ENCODE measurements at places on chromosomes 12 and 14.

DNA sequence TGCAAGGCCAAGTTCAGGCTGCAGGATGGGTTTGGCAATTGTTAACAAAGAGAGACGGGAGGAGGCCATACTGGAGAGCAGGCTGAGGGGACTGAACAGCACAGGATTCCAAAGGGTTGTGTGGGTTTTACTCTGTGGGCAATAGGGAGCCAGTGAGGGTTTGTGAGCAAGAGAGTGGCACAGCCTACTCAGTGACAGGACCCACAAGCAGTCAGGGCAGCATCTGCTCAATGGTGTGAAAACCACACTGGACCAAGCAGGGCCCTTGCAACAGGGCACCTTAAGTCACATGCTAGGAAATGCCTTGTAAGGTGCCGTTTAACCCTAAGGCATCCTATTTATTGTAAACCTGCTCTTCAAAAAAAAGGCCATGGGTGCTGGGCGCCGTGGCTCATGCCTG lies 22.0 kb downstream of the SYNE3 start:
- DNase-seq, result no peak

DNA sequence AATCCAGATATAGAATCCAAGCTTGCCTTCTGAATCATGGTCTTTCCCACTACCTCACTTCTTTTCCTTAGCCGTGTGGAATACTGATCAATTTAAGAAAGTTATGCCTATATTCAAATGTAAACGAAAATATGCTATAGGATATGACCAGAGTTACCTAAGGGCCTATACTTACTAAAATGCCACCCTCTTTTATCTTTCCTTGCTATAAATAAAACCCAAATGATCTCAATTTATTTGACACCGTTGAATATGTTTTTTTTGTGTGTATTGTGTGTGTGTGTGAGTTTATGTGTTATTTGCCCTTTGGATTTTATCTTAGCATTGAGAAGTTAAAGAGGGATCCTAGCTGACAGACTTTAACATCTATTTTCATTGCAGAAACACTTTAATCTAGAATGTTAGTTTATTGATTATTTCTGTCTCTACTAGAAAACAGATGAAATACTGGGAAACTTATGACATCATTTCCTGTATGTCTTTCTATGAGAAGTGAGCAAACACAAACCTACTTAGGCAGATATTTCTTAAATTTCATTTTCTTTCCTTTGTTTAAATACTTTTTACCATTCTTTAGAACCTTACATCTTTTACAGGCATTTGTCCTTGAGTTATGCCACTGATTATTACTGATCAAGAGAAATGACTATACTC lies 2.0 kb upstream of the TAS2R9 start:
- no peak for DNase-seq

DNA sequence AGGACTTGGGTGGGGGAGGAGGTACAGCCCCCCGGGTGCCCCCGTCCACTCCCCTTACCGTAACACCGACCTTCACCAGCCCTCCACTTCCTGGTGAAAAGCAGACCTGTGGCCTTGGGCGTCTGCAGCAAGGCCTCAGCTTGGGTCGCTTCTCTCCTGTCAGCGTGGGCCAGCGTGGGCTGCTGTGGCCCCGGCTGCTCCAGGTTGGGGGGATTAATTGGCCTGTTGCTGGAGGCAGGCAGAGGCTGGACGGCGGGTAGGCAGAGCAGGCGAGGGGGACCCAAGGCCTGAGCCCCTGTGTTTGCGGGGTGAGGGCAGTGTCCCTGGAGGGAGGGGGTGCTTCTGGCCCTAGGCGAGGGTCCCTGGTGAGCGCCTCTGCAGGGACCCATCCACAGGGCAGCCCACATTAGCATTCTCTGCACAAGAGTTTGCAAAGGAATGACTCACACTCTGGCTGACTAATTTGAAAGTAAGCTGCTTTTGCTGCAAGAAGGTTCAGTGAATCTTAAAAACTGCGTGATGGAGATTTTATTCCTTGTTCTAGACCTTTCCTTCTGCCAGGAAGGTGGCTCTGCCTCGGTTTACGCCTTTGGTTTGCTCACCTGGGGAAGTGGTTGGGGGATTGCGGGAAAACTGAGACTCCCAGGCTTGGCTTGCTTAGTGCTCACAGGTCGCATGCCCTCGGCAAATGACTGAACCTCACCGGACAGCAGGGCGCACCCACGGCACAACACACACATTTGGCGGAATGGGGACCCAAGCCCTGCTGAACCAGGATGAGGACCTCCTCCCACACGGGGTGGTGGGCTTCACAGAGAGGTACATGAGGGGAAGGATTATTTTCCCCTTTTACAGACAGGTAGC lies 37.9 kb upstream of the DLK1 start:
- DNase-seq, result peak; percentile 83

GRCh38 chr12:118398524-118398923 lies 22.2 kb downstream of the SUDS3 start:
- no peak for DNase-seq

- DNase-seq, result no peak
These were observed 21.0 kb upstream of the RIC8B start for GRCh38 chr12:106753526-106753925.

DNA sequence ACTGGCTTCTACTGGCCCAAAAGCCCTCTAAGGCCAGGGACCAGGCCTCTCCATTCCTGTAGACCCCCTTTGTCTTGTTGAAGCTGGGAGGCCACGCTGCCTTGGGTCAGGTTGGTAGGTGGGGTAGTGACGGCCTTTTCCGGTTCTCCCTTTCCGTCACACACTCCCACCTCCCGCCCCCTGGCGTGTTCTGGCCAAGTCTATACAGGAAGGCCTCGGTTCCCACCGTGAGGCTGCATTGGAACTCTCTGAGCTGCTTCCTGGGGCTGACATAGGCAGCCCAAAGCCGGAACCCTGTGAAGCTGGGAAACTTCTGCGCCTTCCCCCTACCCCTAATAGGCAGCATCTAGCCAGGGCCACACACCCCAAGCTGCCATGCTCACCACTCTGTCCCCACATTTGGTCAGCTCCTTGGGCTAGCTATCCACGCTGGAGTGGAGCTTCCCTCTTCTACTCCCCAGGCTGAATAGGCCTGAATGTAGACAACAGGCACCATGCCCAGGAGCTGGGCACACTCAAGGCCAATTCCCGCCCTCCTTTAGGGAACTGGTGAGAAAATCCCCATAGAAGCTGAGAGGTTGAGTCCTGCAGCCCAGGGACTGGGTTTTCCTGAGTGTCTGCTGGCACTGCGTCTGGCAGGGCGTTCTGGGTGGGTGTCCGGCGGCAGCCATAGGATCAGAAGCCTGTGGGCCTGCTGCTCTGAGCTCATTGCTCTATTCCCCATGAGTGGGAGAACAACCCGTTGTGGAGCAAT lies 35.7 kb downstream of the RIN3 start:
- DNase-seq, result no peak

DNA sequence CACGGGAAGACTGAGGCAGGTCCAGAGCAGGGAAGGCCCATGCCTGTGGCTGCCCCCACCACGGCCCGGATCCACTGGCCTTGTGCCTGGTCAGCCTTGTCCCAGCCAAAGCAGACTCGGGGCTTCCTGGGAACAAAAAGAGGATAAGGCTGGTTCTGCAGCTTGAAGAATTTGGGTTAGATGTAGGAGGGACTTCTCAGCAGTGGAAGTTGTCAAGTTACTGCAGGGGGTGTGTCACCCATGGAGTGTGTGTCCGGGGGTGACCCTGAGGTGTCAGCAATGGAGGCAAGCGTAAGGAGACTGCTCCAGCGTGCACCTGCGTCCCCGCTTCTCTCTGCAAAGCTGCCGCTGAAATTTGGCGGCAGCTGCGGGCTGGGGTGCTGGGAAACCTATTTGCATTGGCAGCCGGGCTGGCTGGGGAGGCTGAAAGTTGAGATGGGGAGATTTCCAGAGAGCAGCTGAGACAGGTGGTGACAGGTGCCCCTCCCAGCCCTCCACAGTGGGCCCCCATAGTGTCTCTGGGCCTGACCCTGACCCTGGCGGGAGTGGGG lies 12.5 kb upstream of the TNFAIP2 start:
- DNase-seq, result no peak

DNA sequence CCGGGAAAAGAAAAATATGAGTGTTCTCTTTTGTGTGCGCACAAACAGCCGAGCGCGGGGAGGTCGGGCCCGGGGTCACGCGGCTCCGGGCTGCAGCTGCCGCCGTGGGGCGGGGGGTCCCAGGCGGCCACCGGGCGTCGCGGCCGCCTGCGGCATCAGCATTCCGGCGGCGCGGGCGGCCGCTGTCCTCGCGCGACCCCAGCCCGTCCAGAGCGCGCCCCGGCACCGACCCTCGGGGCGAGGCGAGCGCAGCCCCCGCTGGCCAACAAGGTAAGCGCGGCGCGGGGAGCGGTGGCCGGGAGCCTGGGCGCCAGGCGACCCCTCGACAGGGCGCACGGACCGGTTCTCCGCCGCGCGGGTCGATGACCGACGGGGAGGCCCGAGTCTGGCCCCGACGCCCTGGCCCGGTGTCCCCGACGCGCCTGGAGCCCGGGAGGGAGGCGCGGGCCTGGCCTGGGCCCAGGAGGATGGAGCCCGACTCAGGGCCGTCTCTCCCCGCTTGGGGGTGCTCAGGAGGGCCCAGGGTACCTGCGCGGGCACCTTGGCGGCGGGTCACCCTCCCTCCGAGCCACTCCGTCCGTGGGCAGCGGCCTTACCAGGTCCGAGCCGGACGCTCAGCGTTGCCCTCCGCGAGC lies 103.9 kb upstream of the DIO3 start:
- no peak for DNase-seq

DNA sequence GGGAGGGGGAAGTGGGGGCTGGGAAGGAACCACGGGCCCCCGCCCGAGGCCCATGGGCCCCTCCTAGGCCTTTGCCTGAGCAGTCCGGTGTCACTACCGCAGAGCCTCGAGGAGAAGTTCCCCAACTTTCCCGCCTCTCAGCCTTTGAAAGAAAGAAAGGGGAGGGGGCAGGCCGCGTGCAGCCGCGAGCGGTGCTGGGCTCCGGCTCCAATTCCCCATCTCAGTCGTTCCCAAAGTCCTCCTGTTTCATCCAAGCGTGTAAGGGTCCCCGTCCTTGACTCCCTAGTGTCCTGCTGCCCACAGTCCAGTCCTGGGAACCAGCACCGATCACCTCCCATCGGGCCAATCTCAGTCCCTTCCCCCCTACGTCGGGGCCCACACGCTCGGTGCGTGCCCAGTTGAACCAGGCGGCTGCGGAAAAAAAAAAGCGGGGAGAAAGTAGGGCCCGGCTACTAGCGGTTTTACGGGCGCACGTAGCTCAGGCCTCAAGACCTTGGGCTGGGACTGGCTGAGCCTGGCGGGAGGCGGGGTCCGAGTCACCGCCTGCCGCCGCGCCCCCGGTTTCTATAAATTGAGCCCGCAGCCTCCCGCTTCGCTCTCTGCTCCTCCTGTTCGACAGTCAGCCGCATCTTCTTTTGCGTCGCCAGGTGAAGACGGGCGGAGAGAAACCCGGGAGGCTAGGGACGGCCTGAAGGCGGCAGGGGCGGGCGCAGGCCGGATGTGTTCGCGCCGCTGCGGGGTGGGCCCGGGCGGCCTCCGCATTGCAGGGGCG lies at the start of gene GAPDH:
Gene GAPDH, plus strand, starts transcription at position 595 of the 772 bp plus-strand sequence. CDS start 316 bp downstream, outside the sequence.
- peak; percentile 98 for DNase-seq

DNA sequence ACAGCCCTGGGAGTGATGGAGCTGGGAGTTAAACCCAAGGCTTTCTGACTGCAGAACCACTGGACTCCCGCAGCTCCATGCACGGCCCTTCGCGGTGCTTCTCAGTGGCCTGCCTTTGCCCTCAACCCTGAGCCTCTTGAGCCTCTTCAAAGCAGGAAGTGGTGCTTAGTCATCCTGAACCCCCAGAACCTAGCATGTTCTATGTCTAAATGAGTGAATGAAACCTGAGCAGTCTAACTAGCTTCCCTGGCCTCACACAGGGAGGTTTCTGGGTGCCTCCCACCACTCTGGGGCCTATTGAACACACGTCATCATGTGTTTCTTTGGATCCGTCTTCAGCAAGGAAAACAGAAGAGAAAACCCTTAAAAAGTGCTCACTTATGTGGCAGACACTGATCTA lies 117.9 kb upstream of the SFSWAP start:
- no peak for DNase-seq

DNA sequence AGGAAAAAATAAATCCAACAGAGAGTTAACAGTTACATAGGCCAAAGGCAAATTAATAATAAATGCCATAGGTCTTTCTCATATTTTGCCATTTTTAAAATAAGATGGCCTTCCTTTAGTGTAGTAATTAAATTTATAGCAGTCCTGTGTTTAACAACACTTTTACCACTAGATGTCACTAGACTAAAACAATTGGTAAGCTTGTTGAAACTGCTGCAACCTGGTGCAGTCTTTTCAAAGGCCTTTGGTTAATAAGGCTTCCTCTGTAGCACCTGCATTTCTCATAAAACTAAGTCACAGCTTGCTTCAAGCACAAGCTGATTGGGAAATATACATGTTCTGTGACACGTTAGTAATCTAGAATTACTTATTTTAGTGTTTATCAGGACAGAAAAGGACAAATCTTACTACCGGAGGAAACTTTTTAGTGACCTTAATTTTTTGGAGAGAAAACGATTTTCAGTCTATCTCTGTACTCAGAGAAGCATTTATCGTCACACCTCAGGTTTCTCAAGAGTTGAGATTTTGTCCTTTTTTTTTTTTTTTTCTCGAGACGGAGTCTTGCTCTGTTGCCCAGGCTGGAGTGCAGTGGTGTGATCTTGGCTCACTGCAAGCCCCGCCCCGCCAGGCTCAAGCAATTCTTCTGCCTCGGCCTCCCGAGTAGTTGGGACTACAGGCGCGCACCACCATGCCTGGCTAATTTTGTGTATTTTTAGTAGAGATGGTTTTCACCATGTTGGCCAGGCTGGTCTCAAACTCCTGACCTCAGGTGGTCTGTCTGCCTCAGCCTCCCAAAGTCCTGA lies 20.0 kb downstream of the BORCS5 start:
- peak; percentile 91 for DNase-seq

DNA sequence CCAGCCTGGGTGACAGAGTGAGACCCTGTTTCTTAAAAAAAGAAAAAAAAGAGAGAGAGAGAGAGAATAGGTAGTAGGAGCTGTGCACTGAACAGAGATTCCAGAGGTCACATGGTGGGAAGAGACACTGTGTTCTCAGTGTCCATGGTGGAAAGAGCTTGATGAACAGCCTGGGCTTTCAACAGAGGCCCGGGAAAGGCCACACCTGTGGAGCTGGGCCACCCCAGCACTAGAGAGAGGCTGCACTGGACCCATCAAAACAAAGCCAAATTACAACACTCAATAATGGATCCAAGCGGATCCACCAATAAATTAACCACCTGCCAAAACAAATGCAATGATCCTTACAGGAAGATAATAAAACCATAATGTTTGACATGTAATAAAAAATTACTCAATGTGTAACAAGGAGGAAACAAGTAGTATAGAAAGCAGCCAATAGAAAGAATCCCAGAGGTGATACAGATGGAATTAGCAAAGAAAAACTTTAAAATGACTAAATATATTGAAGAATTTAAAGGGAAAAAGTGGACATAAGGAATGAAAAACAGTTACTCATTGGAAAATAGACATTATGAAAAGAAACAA lies 44.8 kb upstream of the BCL2L14 start:
- no peak for DNase-seq

GRCh38 chr14:47490353-47490752 lies 185.1 kb downstream of the MDGA2 start:
- no peak for DNase-seq

Data from choroid plexus epithelial cell (primary cell).